Parietal lobe (tissue), 2 donors: ENCODE measurements at places on chromosomes 7 and 10. TPM values are rescaled to one million over a fixed set of nuclear protein-coding genes. Genes with fewer than 3 reads are reported as not detected.

The CDCA7L gene
- total RNA-seq, result 58.2 TPM

The LRRC61 gene
- total RNA-seq, result 16.3 TPM

The GRM8 gene
- total RNA-seq, result 5.3 TPM

The KIAA1549 gene
- 57.9 TPM for total RNA-seq

The ANKRD30A gene
- not detected for total RNA-seq

The EPHA1 gene
- total RNA-seq, result not detected

The AGR2 gene
- total RNA-seq, result not detected

The PON3 gene
- total RNA-seq, result 1.3 TPM

The MINDY3 gene
- 107 TPM for total RNA-seq
